ENCODE measurements at places on chromosomes 11 and 22.
A peak's percentile ranks its signal among the peaks of the same experiment; 100 is the strongest.

DNA sequence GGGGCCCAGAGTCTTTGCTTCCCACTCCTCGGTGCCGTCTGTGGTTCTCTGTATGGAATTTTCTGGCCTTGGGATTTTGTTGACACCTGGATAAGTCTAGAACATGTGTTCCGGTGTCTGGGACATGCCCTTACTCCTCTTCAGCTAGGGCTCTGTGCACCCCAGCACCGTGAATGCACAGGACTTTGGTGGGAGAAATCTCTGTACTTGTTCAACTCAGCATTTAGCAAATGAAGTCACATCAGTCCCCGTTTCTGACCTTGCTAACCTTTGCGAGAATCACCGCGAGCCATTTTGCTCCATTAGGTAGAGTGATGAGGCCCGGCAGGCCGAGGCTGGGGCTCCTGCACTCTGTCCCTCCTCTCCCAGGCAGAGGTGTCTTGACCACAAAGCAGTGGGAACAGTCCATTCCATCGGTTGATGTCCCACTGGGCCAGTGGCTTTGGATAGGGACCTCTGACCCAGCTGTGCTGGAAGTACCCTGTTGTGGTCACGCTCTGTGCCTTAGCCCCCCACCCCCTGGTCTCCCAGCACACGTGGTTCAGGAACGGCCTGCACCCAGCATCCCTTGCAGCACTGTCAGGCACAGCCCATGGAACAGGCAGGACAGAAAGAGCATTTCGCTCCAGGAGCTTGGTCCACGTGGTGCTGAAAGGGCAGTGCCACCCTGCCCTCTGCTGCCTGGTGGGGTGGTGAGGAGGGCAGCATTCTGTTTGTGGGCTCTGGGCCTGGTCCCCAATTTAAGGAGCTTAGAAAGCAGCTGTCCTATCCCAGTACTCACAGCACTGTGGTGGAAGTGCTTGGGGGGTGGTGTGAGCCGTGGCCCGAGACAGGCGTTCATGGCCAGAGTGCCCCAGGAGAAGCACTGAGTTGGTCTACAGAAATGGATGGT is 73.4 kb downstream of the MED15 start:
- peak overlapping the region; percentile 36 for H3K27ac ChIP-seq
- H3K4me1 ChIP-seq = peaks cover 7% of the 10 kb centered on the region

DNA sequence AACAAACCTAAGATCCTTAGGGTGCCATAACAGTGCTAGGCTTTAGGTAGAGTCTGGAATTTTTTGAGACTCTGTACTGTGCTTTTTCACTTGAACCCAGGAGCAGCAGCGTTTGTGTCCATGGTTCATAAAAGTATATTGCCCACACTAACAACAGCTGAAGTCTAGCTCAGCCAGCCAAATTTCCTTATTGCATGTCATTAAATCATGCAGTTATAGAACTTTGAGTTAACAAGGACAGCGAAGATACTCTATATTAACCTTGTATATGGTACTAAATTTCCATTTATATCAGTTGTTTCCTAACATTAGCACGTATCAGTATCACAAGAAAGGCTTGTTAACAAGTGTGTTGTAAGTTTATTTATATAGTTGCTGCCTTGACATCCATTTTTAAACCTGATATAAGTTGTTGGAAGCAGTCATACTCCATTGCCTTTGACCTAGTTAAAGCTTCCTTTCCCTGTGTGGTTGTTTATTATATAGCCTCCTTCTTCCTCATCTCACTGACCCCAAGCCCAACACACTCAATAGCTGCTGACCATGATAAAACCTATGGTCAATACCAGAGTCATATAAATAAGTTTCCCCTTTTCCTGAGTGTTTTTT is 46.7 kb downstream of the NXPE2 start:
- no peaks in the 10 kb centered on the region for H3K27me3 ChIP-seq
- H3K27ac ChIP-seq = no peak overlapping the region
- no peak for DNase-seq
- H3K36me3 ChIP-seq = no peaks in the 10 kb centered on the region

DNA sequence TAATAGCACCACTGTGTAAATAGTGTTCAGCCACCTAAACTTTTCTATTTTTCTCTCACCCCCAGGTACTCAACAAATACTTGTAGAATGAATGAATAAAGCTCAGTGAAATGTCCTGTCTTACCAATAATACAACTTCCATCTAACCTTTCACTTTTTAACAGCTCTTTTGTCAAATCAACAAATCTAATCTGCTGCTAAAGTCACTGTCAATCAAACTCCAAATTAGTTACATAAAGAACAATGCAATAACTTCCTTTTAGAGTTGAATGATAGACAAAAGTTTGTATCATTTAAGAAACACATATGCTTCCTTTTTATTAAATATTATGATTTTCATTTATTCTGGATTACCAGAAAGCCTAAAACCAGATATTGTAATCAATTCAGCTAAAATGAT is 34.7 kb upstream of the C11orf58 start:
- no peak for DNase-seq
- H3K27ac ChIP-seq = no peak overlapping the region
- H3K4me3 ChIP-seq = no peak overlapping the region
- peaks cover 13% of the 10 kb centered on the region for H3K27me3 ChIP-seq

DNA sequence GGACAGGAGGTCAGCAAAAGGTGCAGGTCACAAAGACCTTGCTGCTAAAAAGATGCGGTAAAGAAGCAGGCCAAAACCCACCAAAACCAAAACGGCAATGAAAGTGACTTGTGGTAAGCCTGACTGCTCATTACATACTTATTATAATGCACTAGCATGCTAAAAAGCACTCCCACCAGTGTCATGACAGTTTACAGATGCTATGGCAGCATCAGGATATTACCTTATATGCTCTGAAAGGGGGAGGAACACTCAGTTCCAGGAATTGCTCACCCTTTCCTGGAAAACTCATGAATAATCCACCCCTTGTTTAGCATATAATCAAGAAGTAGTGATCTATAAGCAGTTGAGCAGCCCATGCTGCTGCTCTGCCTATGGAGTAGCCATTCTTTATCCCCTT is 45.2 kb upstream of the SLC5A12 start:
- H3K4me1 ChIP-seq = no peaks in the 10 kb centered on the region
- H3K27me3 ChIP-seq = no peaks in the 10 kb centered on the region
- no peak for DNase-seq
- no peak overlapping the region for H3K4me3 ChIP-seq
- no peak overlapping the region for H3K27ac ChIP-seq
- H3K36me3 ChIP-seq = no peaks in the 10 kb centered on the region

GRCh38 chr11:108945341-108945740 is 280.5 kb downstream of the DDX10 start:
- H3K4me1 ChIP-seq = no peaks in the 10 kb centered on the region
- no peak overlapping the region for H3K4me3 ChIP-seq
- H3K27ac ChIP-seq = no peak overlapping the region
- peaks cover 16% of the 10 kb centered on the region for H3K36me3 ChIP-seq

- no peak overlapping the region for H3K4me3 ChIP-seq
- H3K27ac ChIP-seq = no peak overlapping the region
- peaks cover 29% of the 10 kb centered on the region for H3K27me3 ChIP-seq
- peaks cover 8% of the 10 kb centered on the region for H3K4me1 ChIP-seq
Measured at GRCh38 chr11:119344291-119345010, 2.1 kb downstream of the MFRP start.

DNA sequence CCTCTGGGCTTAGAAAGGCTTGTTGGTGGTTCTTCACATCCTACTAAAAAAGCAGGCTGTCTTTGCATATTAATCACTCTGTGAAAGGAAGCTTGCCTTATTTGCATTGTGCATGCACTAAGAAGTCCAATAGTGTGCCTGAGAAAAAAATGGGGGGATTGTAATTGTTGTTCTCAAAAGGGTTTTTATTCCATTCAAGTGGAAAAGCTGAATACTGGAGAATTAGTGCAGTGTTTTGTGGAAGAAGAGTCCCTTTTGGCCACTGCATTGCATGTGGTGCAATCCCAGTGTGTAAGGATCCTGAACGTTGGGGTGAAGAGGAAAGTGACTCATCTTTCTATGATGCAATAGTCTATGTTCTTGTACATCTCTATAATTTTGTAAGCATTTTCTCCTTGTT is 16.5 kb downstream of the NCAM1 start:
- H3K36me3 ChIP-seq = no peaks in the 10 kb centered on the region
- DNase-seq = no peak
- H3K4me3 ChIP-seq = no peak overlapping the region
- no peaks in the 10 kb centered on the region for H3K4me1 ChIP-seq
- H3K27ac ChIP-seq = no peak overlapping the region

DNA sequence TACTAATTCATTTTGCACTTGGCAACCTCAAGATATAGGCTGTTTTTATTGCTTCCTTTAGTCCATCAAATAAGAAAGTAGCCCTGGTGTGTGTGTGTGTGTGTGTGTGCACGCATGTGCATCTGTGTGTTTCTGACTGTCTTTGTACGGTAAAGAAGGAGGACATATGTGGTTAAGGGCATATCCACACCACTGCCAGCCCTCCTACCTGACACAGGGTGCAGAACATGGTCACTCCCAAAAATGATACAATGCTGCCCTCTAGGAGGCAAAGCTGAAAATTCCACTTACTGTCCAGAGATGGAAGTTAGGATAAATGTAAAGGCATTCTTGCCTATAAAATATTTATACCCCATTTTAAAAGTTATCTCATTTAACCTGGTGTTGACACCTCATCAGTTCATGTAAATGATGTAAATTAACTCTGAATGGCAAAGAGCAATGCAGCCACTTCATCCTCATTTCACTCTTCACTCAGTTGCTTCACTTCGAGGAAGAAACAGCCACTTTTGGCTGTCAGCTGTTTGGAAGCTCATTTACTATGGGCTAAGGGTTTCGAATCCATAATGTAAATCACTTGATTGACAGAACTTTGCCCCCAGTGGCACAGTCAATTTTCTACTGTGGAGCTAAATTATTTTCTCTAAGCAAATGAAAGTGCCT is 83.1 kb upstream of the MTNR1B start:
- no peak overlapping the region for H3K27ac ChIP-seq
- H3K27me3 ChIP-seq = no peaks in the 10 kb centered on the region
- H3K4me3 ChIP-seq = no peak overlapping the region
- H3K36me3 ChIP-seq = no peaks in the 10 kb centered on the region

GRCh38 chr11:67504950-67505581 is at the start of gene PITPNM1:
Gene PITPNM1, minus strand, starts transcription at chr11:67505363. Its CDS starts 1,183 bp downstream, at chr11:67504180.
- H3K4me1 ChIP-seq = peaks cover 49% of the 10 kb centered on the region
- H3K27ac ChIP-seq = peak within 1 kb of the TSS; percentile 94
- peak; percentile 79 for DNase-seq
- H3K4me3 ChIP-seq = peak within 1 kb of the TSS; percentile 89
- peaks cover 44% of the 10 kb centered on the region for H3K36me3 ChIP-seq
- no peaks in the 10 kb centered on the region for H3K27me3 ChIP-seq

DNA sequence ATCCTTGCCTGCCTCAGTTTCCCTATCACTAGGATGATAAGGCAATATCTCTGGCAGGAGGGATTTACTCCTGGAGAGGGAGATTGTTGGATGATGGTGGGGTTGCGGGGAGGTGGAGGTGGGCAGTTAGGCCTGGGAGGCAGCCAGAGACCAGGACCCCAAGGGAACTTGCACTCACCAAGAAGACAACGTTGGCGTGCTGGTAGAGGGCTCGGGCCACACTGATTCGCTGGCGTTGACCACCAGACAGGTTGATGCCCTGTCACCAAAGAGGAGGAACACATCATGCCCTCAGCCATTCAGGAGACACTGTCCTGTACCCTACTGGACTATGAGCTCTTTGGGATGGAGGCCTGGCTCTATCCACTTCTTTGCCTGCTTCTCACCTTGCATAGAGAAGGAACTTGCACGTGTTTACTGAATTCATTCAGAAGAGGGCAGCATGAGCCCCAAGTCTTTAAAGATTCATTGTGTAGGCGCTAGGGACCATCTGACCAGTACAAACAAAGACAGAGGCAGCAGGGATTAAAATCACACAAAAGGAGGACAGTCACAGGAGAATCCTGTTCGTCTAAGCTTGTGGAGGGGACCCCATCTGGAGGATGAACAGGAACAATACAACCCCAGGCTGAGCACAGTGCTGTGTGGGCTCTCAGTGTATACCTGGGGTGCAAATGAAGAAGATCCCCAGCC is 24.2 kb upstream of the KCNJ11 start:
- no peaks in the 10 kb centered on the region for H3K36me3 ChIP-seq
- no peak overlapping the region for H3K27ac ChIP-seq
- peaks cover 49% of the 10 kb centered on the region for H3K4me1 ChIP-seq
- H3K4me3 ChIP-seq = no peak overlapping the region
- H3K27me3 ChIP-seq = peaks cover 18% of the 10 kb centered on the region

DNA sequence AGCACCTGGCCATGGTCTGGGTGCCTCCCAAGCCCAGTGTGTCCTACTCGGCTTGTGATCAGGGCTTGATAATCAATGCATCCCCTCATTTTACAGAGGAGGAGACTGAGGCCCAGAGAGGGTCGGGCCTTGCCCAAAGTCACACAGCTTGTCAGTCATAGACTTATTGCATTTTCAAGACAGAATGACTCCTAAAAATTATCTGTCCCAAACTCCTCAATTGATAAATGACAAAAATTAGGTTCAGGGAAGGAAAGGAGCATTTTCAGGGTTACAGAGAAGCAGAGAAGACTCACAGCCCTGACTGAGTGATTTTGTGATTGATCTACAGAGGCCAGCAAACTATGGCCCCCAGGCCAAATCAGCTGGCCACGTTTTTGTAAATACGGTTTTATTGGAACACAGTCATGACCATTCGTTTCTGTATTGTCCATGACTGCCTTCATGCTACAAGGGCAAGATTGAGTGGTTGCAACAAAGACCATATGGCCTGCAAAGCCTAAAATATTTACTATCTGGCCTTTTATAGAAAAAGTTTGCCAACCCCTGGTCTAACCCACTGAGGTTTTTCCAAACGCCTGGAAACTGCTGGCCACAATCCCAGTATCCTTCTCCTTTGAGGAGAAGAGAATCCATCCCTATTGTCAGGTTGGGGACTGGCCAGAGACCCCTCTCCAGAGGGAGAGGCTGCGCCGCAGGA is 35.1 kb upstream of the NAV2 start:
- H3K27ac ChIP-seq = no peak overlapping the region
- no peaks in the 10 kb centered on the region for H3K36me3 ChIP-seq
- DNase-seq = no peak
- H3K4me1 ChIP-seq = peaks cover 22% of the 10 kb centered on the region

DNA sequence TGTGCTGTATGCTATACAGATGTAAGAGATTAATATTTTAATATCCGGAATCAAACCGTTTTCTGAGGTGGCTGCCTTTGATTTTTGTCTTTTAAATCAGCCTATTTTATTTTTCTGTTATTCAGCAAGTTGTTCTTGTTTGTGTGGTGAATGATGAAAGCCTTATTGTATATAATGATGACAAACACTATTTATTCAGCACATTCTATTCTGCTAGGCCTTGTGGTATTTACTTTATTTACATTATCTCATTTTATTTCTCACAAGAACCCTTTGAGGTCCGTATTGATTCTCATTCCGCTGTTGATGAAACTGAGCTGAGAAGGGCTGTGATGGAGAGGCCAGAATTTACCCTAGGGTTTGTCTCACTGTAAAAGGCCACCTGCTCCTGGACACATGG is 40.5 kb downstream of the KREMEN1 start:
- H3K27ac ChIP-seq = no peak overlapping the region
- peaks cover 9% of the 10 kb centered on the region for H3K36me3 ChIP-seq
- no peak for DNase-seq
- H3K27me3 ChIP-seq = peaks cover 30% of the 10 kb centered on the region
- H3K4me3 ChIP-seq = no peak overlapping the region
- peaks cover 26% of the 10 kb centered on the region for H3K4me1 ChIP-seq

- H3K4me1 ChIP-seq = peaks cover 48% of the 10 kb centered on the region
- DNase-seq = peak; percentile 89
- H3K27me3 ChIP-seq = no peaks in the 10 kb centered on the region
Measured at GRCh38 chr22:46614025-46614931, 5.9 kb upstream of the GRAMD4 start.

- no peaks in the 10 kb centered on the region for H3K36me3 ChIP-seq
- H3K4me3 ChIP-seq = no peak overlapping the region
- no peak for DNase-seq
- H3K27ac ChIP-seq = no peak overlapping the region
- peaks cover 5% of the 10 kb centered on the region for H3K4me1 ChIP-seq
Measured at GRCh38 chr22:20148414-20148813, 2.4 kb downstream of the CCDC188 start.
